ENCODE measurements at places on chromosomes 3 and 15. TPM values are rescaled to one million over a fixed set of nuclear protein-coding genes. Genes with fewer than 3 reads are reported as not detected.

COL7A1 gene
- total RNA-seq: 36.7 TPM

GABRA5 gene
- total RNA-seq: not detected

CLDN16 gene
- total RNA-seq: under 0.01 TPM

STRIT1 gene
- not detected for total RNA-seq

MAP3K13 gene
- total RNA-seq: 13.4 TPM

C3orf49 gene
- not detected for total RNA-seq
